Mucosa of gallbladder (tissue), 1 donor: ENCODE measurements at places on chromosomes 3 and 15. TPM values are rescaled to one million over a fixed set of nuclear protein-coding genes. Genes with fewer than 3 reads are reported as not detected.
A peak's percentile ranks its signal among the peaks of the same experiment; 100 is the strongest.

Gene ABHD10
- total RNA-seq = 34.2 TPM

DNA sequence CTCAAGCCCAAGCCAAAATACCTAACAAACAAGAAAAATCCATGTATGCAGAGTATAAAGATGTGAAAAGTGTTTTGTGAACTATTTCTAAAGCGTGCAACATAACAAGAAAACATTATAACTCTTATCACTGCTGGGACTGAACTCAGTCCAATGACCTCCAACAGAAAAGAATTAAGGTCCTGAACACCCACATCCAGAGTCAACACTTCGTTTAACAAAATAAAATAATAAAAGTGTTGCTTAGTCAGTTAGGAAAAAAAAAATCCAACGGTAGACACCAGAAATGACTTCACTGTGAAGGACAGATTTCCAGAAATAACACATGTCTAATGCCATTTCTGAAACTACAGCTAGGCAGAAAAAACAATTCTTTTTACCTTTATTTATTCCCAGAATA lies 28.0 kb downstream of the MB21D2 start:
- DNase-seq = no peak

GRCh38 chr15:99450896-99451358 lies 114.9 kb upstream of the MEF2A start:
- DNase-seq = peak; percentile 70

Gene ACKR2
- 5.0 TPM for total RNA-seq

DNA sequence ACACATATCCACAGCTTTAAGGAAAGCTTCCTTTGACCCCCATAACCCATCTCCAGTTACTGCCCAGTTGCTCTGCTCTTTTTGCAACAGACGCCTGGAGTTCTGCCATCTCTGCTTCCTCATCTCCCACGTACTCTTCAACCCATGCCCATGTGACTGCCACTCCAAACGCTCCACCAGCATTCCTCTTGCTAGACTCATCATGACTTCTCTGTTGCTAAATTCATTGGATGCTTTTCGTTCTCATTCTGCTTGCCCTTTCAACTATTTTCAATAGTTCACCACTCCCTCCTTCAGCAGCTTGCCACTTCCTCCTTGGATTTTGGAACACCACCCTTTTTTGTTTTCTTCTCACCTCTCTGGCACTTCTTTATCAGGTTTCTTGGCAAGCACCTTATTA lies 2.7 kb upstream of the KNSTRN start:
- peak; percentile 78 for DNase-seq

- DNase-seq = peak; percentile 58
These were observed 9.1 kb downstream of the BCL2L10 start for GRCh38 chr15:52103217-52104207.

GRCh38 chr3:16122661-16123060 lies 51.8 kb upstream of the GALNT15 start:
- no peak for DNase-seq

GRCh38 chr3:11335056-11335608 lies 62.9 kb downstream of the ATG7 start:
- DNase-seq = peak; percentile 35

Gene MKRN3
- not detected for total RNA-seq

GRCh38 chr3:61522626-61523025 lies 38.7 kb upstream of the PTPRG start:
- DNase-seq = no peak

DNA sequence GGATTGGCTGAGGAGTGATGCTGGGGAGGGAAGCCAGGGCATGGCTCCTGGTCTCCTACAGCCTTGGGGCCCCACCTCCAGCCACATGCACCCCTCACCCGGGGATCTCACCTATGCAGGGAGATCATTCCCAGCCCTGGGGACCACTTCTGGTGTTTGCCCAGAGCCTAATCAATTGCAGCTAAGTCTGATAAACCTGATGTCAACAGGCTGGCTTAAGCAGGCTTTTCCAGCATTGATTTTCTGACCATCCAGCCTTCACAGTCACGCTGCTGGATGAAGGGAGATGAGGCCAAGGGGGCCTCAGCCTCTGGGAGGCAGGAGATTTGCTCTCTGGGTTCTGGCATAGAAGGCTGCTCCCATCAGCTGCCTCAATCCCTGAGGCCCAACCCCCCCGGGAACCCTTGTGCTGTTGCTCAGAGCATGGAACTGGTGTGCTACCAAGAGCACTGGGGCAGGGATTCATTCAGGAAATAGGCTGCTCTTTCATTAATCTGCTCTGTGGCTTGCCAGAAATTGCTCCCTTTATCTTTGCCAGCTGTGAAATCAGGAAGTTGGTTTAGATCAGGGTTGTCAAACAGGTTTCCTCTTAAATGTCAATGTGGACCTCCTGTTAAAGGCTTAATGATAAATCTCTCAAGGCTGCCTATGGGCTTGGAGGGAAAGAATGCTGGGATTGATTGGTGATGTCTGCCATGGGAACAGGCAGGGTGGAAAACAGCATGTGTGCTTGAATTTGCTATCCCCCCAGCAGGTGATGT lies 19.0 kb downstream of the FAM3D start:
- peak; percentile 73 for DNase-seq

Gene GHSR
- not detected for total RNA-seq

- no peak for DNase-seq
These were observed 345.4 kb upstream of the SEMA6D start for GRCh38 chr15:47371939-47372338.

Gene CTNNB1
- 380 TPM for total RNA-seq

- DNase-seq = no peak
These were observed 662.5 kb upstream of the GBE1 start for GRCh38 chr3:82424031-82424339.

- DNase-seq = no peak
These were observed 812 bp downstream of the P4HTM start for GRCh38 chr3:48990636-48991469.

Gene PFN2
- total RNA-seq = 60.3 TPM

Gene CCR8
- total RNA-seq = not detected

- no peak for DNase-seq
These were observed 69.0 kb downstream of the NME9 start for GRCh38 chr3:138260611-138261010.

Gene PLS1
- total RNA-seq = 81.0 TPM
